ENCODE measurements at places on chromosomes 7 and 10. TPM values are rescaled to one million over a fixed set of nuclear protein-coding genes. Genes with fewer than 3 reads are reported as not detected.
A peak's percentile ranks its signal among the peaks of the same experiment; 100 is the strongest.

GRCh38 chr7:99140813-99141212 is 3.1 kb downstream of the SMURF1 start:
- no peak for DNase-seq

DNA sequence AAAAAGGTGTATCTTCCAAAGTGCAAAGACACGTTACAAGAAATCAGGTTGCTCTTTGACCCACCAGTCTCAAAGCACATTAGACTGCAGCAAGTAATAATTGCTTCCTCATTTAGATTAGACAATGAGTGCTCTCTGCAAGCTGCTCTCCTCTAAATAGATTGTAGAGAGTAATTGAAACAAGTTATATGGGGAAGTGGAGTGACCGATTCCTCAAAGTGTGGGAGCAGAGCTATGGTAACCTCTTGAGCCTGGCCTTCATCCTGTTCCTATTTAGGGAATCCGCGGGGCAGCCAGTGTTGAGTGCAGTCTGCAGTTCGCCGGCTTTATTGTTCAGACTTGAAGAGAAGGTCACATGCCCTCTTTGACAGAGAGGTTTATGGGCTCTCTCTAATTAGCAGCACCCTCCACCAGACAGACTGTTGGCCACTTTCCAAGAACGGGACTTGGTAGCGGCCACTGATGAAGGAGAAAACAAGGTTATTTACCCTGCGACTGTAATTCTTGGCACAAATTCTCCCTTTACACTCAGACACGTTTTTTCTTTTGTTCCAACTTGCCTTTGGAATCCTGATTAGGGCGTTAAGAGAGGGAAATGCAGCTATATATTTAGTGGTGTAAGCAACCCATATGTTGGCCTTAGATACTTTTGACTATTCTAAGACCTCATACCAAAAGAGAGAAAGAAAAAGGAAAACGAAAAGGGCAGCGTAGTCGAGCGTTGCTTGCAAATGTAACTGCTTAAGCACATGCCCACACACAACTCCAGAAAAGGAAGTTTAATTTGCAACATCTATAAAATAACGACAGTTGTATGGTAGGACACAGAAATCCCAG is 107.5 kb downstream of the REEP3 start:
- peak; percentile 92 for DNase-seq

DNA sequence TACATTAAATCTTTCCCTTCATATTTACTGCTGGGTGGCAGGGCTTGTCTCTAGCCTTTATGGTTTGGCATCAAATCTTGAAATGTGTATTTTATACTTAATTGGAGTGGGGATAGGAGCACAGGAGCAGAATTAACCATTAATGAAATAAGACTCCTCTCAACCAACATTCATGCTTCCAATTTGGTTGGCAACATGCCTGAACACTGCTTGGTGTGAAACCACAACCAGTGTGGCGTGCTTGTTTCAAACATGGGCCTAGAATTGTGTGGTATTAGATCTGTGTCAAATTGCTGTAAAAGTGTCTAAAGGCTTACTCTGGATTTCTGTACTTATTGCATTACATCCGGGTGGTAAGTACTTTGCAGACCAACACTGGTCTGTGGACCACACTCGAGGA is 25.1 kb upstream of the VPS41 start:
- no peak for DNase-seq

DNA sequence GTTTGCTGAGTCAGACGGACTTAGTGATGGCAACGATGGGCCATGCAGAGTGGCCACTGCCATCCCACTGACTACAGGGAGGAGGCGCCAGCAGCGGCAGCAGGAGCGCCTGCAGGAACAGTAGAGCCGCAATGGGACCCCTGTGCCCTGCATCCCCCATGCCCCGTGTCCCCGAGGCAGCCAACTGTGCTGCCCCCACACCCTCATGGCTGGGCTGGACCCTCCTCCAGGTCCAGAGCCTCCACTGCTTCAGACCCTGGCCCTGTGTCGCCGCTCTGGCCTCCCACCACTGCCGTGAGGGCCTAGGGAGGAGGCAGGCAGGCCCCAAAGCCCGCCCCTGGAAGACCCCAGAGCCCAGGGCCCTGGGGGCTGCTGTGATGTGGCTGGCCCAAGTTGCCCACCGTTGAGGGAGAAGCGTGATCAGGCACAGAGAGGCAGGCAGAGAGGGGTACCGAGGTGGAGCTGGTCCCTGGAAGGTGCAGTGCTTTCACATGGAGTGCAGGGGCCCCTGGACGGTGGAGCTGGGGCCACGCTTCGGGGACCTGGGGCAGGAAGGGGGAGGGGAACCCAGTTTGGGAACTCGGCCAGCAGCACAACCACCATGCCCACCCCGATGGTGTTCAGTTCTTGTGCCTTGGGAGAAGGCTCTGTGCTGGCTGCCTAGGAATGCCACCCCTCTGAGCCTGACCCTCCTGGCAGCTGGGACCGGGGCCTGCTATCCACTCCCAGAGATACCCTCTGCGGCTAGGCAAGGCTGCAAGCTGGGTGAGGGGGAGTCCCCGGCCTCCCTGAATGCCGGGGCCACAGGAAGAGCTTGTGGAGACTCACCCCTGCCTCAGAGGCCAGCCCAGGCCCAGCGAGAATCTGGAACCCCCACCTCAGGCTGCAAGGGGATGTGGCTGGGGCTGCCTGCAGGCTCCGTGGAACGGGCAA is 32.6 kb downstream of the DKK1 start:
- no peak for DNase-seq

DNA sequence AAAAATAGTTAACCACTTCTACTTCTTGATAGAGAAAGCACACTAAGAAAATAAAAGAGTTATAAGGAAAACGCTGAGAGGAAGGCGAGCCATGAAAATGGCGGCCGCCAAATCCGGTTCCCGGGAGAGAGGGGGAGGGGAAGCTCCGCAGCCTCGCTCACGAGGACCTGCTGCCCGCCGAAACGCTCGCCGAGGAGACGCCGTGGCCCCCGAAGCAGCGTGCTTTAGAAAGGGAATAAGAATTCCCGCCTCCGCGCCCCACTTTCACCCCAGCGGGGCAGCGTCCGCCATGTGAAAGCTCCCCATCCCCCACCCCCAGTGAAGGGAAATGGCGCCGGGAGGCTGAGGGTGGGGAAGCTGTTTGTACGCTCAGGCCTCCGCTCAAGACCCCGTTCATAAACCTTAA is 505 bp downstream of the HNRNPA2B1 start:
- DNase-seq, result peak; percentile 64

The PTPRE gene
- 178 TPM for total RNA-seq

The CTBP2 gene
- 148 TPM for total RNA-seq

The PBLD gene
- total RNA-seq, result 4.4 TPM
